ENCODE measurements at places on chromosomes 16 and 17. TPM values are rescaled to one million over a fixed set of nuclear protein-coding genes. Genes with fewer than 3 reads are reported as not detected.

GRCh38 chr17:81288715-81289114, 6.4 kb downstream of the SLC38A10 start:
- DNase-seq, result no peak

GRCh38 chr16:86227041-86227440, 283.3 kb upstream of the FOXF1 start:
- no peak for DNase-seq

DNA sequence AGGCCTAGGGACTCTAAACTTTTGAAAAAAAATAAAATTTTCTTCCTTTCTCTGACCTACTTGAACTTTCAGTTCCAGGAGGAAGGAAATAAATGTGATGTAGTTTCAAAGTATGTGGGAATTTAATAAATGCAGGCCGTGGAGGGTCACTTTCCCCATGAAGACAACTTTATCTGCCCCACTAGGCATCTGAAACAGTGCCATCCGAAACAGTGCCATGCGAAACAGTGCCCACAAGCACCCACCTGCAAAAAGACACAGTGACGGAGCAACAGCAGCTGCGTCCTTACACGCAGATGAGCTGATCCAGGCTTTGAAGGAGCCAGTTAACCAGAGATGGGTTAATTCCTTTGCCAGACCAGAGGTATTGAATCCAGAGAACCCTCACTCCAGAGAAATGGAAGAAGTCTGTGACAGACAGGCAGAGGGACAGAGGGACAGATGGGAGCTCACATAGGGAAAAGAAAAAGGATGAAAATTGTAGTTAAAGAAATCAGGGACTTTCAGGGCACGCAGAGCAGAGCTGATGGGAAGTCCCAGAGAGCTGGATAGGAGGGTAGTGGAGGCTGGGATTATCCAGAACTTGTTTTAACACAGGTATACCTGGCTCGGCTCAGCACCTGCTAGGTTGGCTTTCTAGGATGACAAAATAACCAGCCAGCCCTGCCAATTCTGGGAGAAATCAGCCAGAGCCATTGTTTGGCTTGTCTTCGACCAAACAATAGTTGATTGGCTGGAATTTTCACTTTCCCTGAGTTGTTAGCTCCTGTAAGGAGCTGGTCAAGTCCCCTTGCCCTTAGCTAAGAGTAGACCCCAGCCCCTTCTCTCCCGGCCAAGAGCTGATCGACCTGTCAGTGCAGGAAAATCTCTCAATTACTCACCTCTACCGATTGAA, 17.1 kb upstream of the HOXB13 start:
- no peak for DNase-seq

DNA sequence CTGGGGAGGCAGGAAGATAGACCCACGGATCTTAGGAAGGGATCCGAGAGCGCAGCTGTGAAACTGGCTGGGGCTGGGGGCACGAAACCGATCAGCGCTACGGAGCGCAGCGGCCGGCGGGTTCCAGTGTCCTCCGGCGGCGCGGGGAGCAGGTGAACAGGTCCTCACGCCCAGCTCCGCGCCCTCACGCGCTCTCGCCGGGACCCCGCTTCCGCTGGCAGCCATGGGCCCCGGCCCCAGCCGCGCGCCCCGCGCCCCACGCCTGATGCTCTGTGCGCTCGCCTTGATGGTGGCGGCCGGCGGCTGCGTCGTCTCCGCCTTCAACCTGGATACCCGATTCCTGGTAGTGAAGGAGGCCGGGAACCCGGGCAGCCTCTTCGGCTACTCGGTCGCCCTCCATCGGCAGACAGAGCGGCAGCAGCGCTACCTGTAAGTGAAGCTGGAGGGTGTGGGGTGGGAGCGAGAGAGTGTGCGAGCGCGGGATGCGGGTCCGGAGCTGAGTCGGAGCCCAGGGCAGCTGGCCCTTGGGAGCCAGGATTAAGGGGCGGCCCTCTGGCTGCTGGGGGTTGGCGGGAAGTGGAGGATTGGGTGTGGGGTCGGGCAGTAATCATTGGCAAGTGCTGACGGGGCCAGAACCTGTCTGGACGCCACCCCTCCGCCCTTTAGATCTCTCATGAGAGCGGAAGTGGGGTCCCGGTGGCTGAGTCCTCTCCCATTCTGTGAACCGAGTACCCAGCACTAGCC, 479 bp downstream of the ITGA3 start:
- no peak for DNase-seq

GRCh38 chr17:7478276-7479212, 887 bp downstream of the ZBTB4 start:
- no peak for DNase-seq

DNA sequence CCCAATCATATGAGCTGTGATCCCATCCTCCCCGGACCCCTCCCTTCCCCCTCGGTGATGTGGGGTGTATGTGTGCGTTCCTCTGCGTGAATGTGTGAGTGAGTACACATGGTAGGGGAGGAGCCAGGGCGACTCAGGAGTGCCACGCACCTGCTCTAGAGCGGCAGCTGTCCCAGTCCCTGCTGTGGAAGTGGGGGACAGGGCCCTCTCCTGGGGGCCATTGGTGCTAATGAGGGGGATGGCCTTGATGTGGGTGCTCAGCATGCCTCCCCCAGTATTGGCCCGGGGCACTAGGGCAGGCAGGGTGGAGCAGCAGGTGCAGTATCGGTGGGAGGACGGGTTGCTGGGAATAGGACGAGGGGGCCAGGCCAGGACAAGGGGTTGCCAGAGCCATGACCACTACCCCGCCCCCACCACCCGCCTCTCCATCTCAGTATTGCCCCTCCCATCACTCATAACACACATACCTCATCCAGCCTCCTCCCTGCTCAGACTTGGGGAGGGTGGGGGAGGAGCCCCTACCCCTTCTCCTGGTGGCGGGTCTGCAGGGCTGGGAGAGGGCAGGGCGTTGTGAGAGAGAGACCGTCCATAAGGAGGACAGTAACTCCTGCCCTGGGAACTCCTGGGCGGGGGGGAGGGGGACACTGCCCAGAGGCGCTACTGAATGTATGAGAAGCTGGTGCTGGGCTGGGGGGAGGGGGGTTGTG, 8.5 kb downstream of the NR1D1 start:
- DNase-seq, result no peak

- DNase-seq, result no peak
These were observed 5.6 kb upstream of the RBL2 start for GRCh38 chr16:53428681-53429080.

- DNase-seq, result no peak
These were observed 1.4 kb downstream of the MRPS7 start for GRCh38 chr17:75263055-75263454.

DNA sequence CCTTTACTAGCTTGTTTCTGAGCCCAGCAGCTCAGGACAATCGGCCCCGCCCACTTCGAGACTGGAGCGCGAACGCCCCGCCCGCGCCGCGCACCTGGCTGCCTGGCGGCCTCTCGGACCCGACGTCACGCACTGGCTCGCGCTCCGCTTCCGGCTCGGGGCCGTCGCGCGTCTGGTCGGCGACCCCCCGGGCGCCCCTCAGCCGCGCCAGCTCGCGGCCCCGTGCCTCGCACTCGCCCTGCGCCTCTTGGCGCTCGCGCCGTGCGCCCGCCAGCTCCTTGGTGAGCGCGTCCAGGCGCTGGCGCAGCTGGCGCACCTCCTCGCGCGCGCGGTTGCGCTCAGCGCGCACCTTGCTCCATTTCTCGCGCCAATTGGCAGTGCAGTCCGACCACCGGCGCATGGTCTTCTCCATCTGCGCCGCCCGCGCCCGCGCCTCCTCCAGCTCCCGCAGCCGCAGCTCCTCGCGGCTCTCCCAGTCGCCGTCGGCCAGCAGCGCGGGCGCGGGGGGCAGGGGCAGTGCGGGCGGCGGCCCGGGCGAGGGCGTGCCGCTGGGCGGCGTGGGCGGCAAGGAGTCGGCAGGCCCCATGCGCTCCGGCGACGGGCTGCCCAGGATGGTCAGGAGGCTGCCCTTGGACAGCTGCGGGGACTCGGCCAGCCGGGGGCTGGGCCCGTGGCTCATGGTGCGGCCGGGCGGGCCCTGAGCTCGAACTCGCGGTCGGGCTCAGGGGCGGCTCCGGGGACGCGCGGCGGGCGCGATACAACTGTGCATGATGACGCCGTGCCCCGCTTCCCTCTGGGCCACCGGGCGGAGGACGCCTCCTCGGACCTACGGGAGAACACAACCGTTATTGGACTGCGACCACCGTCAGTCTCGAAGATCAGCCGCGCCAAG, 7.6 kb downstream of the CCDC102A start:
- no peak for DNase-seq

- DNase-seq, result no peak
These were observed 17.5 kb downstream of the B9D1 start for GRCh38 chr17:19345067-19345460.

- DNase-seq, result no peak
These were observed 375.3 kb upstream of the PSMD7 start for GRCh38 chr16:73921295-73921694.

DNA sequence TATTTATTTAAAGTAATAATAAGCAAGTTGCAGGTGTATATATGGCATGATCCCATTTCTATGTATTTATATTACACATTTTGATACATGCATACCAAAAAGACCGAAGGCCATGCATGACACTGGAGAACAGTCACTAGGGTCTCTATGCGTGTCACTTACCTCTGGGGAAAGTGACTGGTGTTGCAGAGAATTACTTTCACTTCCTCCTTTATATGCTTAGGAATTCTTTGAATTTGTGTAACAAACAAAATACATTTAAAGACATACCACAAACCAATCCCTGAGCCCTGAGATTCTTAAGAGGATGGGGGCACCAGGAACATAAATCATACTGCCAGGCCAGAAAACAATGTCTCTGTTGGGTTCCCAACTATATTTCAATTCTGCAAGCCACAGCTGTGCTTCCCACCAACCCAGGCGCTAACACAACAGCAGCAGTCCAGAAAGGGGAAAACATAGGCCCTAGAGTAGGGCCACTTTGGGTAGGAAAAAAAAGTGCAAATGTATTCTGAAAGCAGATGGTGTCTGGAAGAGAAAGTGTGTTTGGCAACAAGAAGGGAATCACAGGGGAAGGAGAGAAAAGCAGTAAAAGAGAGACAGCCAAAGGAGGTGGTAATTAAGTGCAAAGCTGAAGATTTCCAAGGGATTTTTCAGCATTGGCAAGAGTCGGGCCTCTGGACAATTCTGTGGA, 24.5 kb upstream of the HYDIN start:
- no peak for DNase-seq

- no peak for DNase-seq
These were observed 40.2 kb upstream of the MAF start for GRCh38 chr16:79640513-79641360.

DNA sequence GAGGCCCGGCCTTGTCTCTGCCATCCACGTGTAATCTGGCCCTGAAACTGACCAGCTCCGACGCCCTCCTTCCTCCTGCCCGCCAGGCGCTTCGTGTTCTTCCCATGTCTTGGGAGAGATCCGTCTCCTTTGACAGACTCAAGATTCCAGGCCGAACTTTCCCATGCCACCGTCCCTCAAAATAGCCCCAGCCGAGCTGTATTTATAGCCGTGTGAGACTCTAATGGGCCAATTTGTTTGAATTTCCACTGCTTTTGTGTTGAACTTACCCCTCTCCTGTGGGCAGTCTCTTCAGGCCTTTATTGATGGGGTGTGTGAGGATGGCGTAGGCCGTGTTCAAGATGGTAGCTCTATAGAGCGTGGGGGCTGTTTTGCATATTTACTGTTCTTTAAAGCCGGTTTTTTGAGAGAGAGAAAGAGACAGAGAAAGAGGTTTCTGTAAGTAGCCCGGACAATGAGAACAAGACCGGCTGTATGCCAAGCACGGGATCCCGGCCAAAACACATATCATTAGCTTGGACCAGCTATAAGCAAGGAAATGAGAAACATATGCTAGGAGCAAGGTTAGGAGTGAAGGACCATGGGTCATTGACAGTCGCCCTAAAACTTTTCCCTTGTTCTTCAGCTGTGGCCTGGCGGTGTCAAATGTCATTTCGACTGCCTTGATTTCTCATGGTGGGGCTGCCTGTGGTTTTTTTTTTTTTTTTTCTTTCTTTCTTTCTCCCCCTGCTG, 124.5 kb upstream of the ZFHX3 start:
- DNase-seq, result no peak

DNA sequence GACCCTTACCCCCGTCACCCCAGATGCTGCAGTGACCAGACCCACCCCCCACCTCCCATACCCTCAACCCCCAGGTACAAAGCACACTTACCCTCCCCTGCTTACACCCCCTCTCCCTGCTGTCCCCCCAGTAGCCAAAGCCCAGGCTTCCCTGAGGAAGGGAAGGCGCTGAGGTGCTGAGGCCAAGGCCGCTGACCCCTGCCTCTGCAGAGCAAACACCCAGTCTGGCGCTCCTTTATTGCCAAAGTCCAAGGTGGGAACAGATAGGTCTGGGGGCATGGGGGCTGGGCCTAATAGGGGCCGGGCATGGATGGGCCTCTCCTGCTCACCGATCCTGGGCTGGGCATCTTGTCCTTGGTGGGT, 683 bp downstream of the LCAT start:
- DNase-seq, result no peak

GRCh38 chr17:2058586-2059546, 4.0 kb downstream of the HIC1 start:
- no peak for DNase-seq

DNA sequence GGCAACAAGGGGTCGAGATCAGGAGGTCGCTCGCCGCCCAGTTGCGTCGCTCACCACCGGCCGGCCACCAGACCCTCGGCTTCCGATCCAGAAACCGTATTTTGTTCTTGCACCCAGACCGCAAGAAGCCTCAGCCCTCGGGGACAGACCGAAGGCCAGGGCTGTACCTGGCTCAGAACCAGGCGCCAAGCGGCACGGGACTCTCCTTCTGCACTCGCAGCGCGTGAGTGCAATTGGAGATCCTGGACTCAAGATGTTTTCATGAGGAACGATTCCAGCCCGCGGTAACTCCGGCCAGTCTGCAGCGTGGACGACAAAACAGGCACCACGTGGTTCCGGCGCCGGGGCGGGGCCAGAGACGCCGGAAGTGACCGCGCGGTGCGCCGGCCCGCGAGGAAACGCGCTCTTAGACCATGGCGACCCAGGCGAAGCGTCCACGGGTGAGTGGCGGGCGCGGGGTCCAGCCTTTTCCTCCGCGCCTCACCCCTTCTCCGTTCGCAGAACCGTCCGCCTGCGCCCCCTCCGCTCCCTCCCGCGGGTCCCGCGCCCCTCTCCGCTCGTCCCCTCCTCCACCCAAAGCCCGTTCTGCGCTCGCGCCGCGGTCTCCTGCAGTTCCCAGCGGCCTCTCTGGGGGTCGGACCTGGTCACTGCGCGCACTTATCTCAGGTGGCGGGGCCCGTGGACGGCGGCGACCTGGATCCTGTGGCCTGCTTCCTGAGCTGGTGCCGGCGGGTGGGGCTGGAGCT, at the start of gene SETD6:
Gene SETD6, plus strand, starts transcription at position 393 of the 746 bp plus-strand sequence. Its CDS starts 21 bp downstream, at position 414.
- peak; percentile 42 for DNase-seq

- DNase-seq, result no peak
These were observed 8.6 kb downstream of the PIGQ start for GRCh38 chr16:578232-578869.

GRCh38 chr16:69845181-69845580, 83.0 kb downstream of the WWP2 start:
- no peak for DNase-seq

GRCh38 chr16:57739756-57740422, 4.3 kb downstream of the KATNB1 start:
- DNase-seq, result no peak

- DNase-seq, result no peak
These were observed 10.6 kb downstream of the PRPSAP1 start for GRCh38 chr17:76343106-76343505.

RNF227 gene
- 0.35 TPM for total RNA-seq

ABCA3 gene
- total RNA-seq, result 17.1 TPM

SPAG7 gene
- 80.8 TPM for total RNA-seq

SOX8 gene
- total RNA-seq, result not detected

AGRP gene
- total RNA-seq, result not detected

GCGR gene
- total RNA-seq, result not detected

MAF gene
- 0.58 TPM for total RNA-seq

SCNN1B gene
- total RNA-seq, result 0.17 TPM

SEPTIN12 gene
- not detected for total RNA-seq

PIK3R5 gene
- not detected for total RNA-seq

NR1D1 gene
- total RNA-seq, result 0.40 TPM

PLA2G10 gene
- 0.22 TPM for total RNA-seq

DLG4 gene
- 7.8 TPM for total RNA-seq

Data from epithelial cell of proximal tubule (primary cell).